ENCODE measurements at places on chromosomes 1 and 21.

DNA sequence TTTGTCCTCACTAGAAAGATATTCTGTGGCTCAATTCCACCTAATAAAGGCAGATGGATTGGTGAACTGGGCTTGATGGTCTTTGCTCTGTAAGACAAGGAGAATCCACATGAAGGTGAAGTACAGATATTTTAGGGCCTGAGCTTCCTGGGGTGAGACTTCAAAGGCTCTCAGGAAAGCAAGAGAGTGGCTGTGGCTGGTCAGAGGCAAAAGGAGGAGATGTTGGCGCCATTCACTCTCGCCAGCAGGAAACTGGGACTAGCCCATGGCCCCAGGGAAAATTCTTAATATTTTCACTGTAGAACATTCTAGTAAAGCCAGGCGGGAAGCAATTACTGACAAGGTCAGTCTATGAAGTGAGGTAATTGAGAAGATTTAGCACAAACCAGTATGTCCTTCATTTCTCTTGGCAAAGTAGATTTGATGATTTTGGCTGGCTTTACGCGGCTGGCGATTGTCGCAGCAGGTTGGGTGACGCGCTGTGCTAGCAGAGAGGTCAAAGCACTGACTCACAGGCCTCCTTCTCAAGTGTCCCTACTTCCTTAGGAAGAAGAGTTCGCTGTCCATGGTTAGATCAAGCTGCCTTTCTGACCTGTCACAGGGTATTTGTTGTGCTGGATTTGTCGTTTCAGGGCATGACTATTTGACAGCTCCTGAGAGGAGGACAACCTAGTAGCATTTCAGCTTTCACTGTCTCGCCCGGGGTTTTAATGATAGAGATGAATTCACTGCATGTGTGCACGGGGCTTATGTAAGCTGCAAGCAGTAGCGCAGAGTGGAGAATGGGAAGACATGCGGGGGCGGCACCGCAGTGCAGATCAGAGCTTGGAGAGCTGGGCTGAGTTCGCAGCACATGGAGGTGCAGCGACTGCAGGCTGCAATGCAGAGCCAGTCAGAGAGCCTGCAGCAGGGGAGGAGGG, 32.7 kb downstream of the XCL1 start:
- no peak for DNase-seq

GRCh38 chr1:82455342-82455741, 654.6 kb downstream of the ADGRL2 start:
- no peak for DNase-seq

GRCh38 chr1:109241841-109242345, 7.4 kb upstream of the CELSR2 start:
- no peak for DNase-seq

DNA sequence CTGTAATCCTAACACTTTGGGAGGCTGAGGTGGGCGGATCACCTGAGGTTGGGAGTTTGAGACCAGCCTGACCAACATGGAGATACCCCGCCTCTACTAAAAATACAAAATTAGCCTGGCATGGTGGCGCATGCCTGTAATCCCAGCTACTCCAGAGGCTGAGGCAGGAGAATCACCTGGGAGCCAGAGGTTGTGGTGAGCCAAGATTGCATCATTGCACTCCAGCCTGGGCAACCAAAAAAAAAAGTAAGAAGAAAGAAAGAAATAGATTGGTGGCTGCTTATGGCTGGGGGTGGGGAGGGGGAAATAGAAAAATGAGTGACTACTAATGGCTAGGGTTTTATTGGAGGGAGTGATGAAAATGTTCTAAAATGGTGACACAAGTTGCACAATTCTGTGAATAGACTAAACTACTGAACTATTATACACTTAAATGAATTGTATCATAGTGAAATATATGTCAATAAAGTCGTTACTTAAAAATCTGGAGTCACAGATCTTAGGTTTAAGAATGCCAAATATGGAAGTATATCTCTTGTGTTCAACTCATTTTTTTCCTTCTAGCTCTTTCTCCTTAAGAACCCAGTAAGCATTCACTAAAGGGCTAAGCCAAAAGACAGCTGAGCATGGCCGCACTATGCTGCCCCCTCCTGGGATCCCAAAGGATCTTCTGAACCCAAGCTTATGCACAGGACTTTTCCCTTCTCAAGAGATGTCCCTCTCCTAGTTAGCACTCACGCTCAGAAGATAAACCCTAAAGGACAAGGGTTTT, 3.2 kb upstream of the NPL start:
- peak; percentile 2 for DNase-seq

GRCh38 chr1:157487504-157487903, 64.8 kb downstream of the FCRL5 start:
- DNase-seq = no peak

GRCh38 chr1:36941316-36941978, 92.9 kb downstream of the GRIK3 start:
- no peak for DNase-seq

GRCh38 chr1:178374016-178374415, 122.7 kb downstream of the CLEC20A start:
- DNase-seq = no peak

- no peak for DNase-seq
Observed at GRCh38 chr1:87111659-87112371, 197.4 kb downstream of the HS2ST1 start.

DNA sequence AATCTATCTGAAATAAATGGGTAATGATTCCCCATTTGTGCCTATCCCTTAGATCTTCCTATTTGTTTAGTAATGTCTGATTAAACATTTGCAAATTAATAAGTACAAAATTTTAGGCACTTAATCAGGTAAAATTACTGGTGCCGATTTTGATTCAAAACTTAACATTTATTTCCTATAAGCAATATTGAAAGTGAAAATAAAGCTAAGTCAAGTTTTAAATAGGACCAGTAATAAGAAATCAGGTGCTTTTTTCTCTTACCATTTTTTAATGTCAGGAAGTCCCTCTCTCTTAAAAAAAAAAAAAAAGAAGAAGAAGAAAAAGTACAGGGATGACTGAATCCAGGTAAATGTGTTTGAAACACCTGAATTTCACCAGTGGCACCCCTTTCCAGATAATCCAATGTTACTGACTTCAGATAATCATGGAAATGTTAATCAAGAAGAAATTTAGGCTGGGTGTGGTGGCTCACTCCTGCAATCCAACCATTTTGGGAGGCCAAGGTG, 836 bp upstream of the GBP4 start:
- no peak for DNase-seq

GRCh38 chr1:235138821-235139220, 10.2 kb upstream of the TOMM20 start:
- DNase-seq = no peak

DNA sequence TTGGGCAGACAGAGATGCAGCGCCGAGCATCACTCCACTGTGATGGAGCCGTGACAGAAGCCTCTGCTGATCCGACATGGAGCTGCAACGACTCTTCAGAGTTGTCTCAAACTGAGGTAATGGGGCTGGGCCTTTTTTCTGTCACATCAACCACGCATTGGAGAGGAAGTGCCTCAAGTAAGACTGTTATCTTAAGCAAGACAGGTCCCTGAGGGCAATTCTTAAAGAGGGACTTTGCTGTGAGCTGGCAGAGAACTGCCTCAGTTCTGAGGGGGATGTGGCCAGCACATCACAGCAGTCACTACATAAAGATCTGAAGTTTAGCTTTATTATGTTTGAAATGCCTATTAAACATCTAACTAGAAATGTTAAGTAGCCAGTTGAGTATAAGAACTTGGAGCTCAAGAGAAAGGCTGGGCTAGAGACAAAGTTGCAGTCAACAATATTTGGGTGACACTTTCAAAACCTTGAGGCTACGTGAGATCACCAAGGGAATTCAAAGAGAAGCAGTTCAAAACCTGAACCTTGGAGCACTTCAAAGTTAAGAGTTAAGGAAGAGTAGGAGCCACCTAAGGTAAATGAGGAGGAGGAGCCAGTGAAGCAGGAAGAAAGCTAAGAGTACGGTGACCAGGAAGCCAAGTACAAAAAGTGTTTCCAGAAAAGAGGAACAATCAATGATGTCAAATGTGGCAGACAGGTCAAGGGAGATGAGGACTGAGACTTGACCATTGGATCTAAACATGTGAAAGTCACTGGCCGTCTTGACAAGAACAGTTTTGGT, 54.2 kb upstream of the BCL9 start:
- DNase-seq = no peak

GRCh38 chr1:175514387-175514953, 228.9 kb downstream of the TNR start:
- DNase-seq = no peak

- DNase-seq = no peak
Observed at GRCh38 chr1:228428412-228428811, 11.8 kb upstream of the TRIM17 start.

GRCh38 chr1:222347627-222348026, 200.3 kb downstream of the HHIPL2 start:
- no peak for DNase-seq

DNA sequence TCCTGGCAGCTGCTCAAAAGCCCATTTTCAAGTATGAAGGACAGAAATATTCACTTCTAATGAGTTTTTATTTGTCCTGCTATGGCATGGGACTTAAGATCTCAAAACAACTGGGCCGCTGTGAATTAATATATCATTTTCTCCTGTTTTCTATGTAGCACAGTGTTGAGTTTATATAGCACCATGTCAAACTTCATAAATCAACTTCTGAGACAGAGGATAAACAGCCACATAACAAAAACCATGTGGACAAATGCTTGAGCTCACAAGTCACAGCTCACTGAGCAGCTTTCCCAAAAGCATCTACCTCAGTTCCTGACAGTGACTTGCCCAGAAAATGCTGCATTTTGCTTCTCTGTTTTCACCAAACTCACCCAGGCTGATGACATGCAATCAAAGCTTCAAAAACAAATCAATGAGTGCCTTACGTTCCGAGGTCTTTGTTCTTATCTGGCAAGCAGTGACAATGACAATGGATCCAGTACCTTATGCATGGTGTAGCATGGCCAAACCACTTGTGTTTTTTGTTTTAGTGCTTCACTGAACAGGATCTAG, 722.6 kb downstream of the LRRIQ3 start:
- DNase-seq = no peak

GRCh38 chr1:202207292-202207691, 13.7 kb downstream of the LGR6 start:
- DNase-seq = no peak

DNA sequence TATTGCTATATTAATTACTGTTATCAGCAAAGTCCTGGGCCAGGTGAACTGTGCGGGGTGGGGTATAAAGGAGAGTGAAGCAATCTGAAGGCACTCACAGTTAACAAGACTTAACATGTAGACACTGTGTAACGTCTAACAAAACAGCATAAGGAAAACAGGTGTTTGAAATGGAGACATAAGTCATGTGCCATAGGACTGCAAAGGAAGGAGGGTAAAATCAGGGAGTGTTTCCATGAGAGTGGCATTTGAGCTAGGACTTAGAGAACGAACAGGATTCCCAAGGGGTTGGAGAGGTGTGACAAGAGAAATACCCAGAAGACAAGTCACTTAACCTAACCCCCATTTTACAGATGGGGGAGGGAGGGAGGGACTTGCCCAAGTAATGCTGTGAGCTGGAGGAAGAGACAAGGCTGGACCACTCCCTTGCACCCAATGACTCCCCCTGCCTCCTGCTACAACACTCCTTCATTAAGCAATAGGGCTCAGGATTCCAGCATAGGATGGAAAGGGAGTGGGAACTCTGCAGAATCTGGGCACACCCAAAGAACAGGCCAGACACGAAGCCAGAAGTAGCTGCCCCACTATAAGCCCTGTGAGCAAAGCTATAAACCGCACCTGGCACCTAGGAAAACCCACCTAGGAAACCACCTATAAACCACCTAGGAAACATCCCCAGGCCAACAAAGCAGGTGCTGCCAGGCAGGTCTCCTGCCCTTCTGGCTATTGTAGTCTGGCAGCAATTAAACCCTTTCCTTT, 6.6 kb downstream of the PEF1 start:
- DNase-seq = no peak

DNA sequence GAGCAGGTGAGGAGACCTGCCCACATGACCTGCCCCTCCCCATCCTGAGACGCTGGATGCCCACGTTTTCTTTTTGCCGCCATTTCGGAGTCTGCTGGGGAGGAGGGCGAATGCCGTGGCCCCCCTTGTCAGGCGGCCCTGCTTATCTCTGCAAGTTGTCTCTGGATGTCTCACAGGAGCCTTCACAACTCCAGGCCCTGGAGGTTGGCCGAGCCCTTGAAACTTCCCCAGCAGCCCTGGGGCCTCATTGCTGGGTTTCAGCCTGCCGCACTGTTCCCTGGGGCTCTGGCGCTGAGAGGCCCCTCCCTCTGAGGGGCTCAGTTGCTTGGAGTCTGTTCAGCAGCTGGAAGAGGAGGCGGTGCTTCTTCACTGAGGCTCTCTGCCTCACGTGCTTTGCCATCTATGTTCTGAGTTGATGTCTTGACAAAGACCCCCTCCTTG, 29.8 kb upstream of the ZBTB21 start:
- no peak for DNase-seq

GRCh38 chr1:39926820-39927219, 25.1 kb upstream of the MYCL start:
- no peak for DNase-seq

DNA sequence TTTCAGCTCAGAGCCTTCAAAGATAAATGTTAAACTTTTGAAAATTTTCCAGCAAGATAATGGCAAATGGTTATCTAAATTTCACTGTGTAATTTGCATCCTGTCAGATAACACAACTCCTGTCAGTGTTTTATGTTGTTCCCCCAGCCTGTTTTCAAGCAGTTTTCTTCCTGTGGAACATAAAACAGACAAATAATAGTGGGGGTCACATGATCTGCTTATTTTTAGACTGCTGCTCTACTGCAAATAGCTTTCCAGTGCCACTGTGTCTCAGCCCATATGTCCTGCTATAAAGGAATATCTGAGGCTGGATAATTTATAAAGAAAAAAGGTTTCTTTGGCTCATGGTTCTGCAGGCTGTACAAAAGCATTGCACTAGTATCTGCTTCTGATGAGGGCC, 32.2 kb downstream of the FMO3 start:
- no peak for DNase-seq

DNA sequence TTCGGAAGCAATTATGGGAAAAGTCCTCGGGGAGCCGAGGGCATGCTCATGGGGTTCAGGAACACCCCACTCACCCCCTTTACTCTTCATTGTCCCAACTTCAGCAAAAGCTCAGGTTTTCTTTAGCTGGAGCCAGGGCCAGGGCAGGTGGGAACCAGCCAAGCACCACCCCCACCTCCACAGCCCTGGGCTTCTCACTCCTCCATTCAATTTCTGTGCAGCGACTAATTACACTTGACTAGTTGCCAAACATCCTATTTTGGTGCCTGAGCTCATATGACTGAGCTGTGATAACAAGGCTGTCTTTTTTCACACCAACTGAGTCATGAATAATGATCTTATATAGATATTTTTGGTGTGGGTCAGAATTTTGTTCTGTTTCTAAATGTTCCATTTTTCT, 257.2 kb upstream of the AJAP1 start:
- DNase-seq = no peak

DNA sequence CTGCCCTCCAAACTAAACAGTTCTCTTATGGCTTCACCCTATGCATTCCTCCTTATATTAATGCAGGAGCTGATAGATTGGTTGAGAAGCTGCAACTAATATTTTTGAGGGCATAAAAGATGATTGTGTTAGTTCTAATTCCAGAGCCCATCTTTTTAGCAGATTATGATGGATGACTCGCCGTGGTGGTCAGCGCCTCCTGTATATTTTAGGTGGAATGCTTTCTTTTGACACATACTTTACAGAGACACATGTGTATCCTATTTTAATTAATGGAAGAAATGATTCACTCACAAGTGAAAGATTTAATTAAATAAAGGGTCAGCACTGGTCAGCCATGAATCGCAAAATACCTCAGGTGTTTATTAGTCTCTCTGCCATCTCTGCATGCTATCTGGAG, 120.7 kb downstream of the TM2D1 start:
- no peak for DNase-seq

GRCh38 chr1:218436346-218436745, 91.2 kb downstream of the TGFB2 start:
- no peak for DNase-seq
